ENCODE measurements at places on chromosomes 4 and X.

GRCh38 chrX:109281483-109282275, 200.2 kb downstream of the GUCY2F start:
- DNase-seq: no peak

DNA sequence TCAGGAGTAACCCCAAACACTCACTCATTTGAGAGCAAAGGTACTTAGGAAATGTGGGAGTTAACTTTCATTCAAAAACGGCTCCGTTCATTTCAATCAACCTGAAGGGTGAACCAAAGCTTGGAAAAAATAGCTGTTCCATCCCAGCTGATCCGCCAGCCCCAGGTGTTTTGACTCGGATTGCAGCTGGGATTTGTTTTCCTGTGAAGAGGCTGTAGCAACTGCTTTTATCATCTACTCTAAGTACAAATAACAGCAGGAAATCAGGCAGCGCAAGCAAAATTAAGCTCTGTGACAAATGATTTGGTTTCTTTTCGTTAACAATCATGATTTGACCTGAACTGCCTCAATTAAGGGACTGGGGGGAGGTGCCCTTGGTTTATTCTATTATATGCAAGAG, 154.7 kb downstream of the BEND2 start:
- no peak for DNase-seq

- no peak for DNase-seq
Observed at GRCh38 chr4:98204236-98204553, 57.0 kb upstream of the RAP1GDS1 start.

DNA sequence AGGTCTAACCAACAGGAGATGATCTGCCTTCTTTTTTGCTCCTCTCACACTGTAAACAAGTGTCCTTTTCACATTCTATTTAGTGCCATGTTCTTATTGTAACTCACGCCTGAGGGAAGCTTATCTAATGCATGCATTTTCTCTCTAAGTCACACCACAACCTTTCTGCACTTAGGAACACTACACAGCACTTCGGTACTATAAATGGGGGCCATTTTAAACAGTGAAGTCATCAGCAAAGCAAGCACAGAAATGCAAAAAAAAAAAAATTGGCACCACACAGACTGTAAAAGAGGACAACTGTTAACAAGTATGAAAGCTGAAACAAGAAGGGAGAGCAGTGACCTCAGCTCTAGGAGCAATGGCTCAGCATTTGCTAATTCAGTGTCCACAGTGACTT, 45.2 kb downstream of the PRSS12 start:
- no peak for DNase-seq

- no peak for DNase-seq
Observed at GRCh38 chrX:81240701-81241331, 38.9 kb downstream of the SH3BGRL start.

DNA sequence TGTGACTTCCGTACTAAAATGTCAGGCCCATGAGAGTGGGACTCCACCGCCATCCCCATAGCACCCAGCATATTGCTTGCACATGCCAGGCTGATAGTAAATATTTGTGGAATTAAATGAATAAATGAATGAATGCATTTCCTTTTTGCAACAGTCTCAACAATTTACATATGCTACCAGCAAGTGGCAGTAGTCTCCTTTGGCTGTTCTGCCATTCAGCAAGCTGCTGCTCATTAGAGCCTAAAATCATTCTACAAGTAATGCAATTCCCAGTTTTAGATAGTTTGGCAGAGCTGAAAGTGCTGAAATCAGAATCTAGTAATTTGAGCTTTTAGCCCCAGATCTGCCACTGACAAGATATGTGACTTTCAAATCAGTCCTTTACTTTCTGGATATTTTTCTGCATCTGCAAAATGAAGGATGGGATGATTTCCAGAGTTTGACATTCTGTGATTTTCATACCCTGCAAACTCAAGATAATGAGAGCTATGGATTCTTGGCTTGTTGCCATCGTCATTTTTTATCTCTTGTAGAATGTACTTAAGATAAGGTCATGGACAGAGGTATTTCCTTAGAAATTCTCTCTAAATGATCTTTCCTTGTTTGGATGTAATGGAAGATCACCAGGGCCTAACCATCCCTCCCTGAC, 35.7 kb upstream of the INTS6L start:
- no peak for DNase-seq

- DNase-seq: no peak
Observed at GRCh38 chr4:117302226-117302625, 216.8 kb upstream of the TRAM1L1 start.

DNA sequence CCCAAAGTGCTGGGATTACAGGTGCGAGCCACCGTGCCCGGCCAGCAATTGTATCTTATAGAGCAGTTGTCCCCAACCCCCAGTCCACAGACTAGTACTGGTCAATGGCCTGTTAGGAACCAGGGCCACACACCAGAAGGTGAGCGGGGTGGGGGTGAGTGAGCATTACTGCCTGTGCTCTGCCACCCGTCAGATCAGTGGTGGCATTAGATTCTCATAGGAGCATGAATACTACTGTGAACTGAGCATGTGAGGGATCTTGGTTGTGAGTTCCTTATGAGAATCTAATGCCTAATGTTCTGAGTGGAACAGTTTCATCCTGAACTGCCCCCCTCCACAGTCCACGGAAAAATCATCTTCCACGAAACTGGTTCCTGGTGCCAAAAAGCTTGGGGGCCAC, 328.0 kb upstream of the BOD1L1 start:
- DNase-seq: no peak

Data from left ventricle myocardium superior (tissue), 1 donor.